ENCODE measurements at places on chromosomes 5 and 9.

DNA sequence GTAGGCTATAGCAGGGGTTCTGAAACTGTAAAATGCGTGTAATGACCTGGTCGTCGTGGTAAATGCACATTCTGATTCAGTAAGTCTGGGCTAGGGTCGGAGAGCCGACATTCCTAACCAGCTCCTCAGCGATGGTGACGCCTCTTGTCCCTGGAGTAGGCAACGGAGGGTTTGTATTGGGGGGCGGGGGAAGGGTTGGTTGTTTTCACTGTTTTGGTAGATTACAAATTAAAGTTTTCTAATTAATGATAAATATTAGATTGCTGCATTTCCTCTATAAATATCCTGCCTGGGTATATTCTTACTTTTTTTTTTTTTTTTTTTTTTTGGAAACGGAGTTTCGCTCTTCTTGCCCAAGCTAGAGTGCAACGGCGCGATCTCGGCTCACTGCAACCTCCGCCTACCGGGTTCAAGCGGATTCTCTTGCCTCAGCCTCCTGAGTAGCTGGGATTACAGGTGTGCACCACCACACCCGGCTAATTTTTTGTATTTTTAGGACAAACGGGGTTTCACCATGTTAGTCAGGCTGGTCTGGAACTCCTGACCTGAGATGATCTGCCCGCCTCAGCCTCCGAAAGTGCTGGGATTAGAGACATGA, 566 bp upstream of the ALDH7A1 start:
- no peak for DNase-seq

GRCh38 chr5:107289030-107289714, 381.6 kb downstream of the EFNA5 start:
- DNase-seq = no peak

DNA sequence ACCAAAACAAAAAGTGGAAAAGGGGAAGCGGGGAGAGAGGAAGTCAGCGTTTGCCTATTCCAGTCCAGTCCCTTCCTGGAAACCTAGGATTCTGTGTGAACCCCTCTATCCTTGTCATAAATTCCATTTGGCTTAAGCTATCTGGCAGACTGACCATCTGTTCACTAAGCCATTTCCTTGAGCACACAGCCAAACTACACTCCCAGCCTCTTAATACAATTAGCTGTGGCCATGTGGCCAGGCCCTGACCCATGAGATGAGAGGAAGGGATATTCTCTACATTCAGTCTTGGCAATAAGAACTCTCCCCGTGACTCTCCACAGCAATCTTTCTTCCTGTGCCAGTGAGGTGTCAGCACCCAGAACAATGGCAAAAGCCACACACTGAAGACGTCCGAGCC, 424.8 kb downstream of the TLE1 start:
- no peak for DNase-seq

GRCh38 chr5:159135896-159136531, 36.3 kb upstream of the EBF1 start:
- no peak for DNase-seq

GRCh38 chr5:141506381-141507155, 17.7 kb downstream of the PCDHGC5 start:
- DNase-seq = no peak

DNA sequence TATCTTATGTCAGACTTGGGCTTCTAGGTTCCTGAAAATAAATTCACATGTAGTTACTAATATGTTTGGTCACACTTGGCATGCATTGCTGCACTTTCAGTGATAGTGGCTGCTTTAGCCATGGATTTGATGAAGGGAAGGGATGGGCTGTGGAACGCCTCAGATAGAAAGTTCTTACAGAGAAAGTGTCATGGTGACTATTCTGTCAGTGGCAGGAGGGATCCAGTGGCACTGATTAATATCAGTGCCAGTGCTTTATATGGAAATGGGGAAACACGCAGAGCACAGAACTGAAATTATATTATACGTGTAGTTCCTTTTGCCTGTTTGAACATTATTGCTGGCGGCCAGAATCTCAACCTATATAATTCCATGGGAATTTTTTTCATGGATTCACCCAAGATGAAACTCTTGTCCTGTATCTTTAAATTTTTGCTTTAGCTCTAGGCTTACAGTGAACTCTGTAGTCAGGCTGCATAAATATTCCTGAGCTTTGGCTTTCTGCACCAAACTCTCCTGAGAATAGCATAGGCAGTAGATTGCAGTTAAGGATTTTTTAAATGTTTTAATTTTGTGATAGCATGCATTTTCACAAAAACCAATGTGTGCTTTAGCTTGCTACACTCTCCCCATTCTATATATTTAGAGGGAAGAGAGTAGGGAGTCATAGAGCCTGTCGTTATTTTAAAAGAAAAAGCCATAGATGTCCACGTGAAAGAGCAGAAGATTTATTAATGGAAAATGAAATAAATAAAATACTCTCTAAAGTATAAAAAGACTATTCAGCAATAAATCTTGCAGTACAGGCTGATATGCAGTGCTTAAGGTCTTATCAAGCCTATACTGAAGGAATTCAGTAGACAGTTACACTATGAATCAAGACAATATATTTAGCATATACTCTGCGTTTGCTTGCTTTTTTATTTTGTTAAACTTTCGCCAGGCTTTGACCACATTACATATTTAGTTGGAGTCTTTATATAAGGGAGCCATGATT, 98.7 kb downstream of the EDIL3 start:
- DNase-seq = no peak

DNA sequence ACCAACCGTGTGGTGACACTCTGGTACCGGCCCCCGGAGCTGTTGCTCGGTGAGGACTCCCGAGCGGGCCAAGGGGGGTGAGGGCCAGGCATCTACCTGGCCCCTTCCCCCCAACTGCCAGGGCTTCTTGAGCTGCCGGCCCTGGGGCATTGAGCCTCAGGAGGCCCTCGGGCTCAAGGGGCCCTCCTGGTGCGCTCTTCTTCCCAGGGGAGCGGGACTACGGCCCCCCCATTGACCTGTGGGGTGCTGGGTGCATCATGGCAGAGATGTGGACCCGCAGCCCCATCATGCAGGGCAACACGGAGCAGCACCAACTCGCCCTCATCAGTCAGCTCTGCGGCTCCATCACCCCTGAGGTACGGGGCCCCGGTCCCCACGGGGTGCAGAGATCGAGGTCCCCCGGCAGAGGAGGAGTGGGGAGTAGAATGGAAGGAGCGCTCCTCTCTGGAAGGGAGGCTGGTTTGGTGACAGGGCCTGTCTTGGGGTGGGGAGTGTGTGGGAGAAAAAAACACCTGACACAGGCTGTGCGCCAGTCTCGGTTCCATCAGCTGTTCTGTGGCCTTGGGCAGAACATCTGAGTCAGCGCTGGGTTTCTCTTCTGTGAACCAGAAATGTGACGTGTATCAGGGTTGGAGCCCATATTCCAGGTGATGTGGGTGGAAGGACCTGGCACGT, 2.6 kb downstream of the CDK9 start:
- no peak for DNase-seq

GRCh38 chr9:83065233-83065632, 2.3 kb upstream of the RASEF start:
- no peak for DNase-seq

- no peak for DNase-seq
Measured at GRCh38 chr9:3526997-3527940, 1.5 kb upstream of the RFX3 start.

GRCh38 chr9:72210522-72210921, 61.3 kb downstream of the GDA start:
- no peak for DNase-seq

DNA sequence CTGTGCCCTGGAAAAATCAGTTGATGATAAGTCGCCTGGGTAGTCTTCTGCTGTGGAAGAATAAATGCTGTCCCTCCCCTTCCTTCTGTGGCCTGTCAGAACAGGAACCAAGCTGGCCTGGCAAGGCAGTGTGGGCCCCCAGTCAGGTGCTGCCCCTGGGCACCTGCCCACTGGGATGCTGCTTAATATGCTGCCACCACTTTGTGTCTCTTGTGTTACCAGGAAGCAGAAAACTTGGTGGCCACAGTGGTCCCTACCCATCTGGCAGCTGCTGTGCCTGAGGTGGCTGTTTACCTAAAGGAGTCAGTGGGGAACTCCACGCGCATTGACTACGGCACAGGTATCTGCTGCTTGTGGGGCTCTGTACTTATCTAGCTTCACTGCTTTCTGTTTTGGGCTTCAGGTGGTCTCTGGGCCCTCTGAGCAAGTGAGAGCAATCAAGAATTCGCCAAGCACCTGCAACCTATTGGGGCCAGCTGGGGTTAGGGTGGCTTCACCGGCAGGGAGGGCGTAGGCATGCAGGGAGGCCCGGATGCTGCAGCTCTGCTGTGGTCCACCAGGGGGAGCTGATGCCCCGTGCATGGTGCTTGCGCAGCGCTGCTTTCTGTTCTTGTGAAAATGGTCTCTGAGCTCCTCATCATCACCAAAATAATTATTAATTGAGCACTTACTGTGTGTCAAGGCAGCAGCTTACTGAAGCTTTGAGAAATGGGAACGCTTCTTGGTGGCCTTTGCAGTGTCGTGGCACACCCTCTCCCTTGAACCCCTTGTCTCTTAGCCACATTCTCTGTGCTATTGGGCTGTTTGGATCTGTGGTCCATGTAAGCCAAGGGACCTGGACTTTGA, 20.3 kb downstream of the PTPA start:
- peak; percentile 83 for DNase-seq

GRCh38 chr9:125932012-125932411, 184.8 kb downstream of the PBX3 start:
- no peak for DNase-seq

GRCh38 chr5:21910731-21911130, 942.4 kb downstream of the CDH12 start:
- DNase-seq = no peak

GRCh38 chr5:78821536-78822021, 163.5 kb downstream of the ARSB start:
- DNase-seq = no peak
